ENCODE measurements at places on chromosomes 6 and 20.

DNA sequence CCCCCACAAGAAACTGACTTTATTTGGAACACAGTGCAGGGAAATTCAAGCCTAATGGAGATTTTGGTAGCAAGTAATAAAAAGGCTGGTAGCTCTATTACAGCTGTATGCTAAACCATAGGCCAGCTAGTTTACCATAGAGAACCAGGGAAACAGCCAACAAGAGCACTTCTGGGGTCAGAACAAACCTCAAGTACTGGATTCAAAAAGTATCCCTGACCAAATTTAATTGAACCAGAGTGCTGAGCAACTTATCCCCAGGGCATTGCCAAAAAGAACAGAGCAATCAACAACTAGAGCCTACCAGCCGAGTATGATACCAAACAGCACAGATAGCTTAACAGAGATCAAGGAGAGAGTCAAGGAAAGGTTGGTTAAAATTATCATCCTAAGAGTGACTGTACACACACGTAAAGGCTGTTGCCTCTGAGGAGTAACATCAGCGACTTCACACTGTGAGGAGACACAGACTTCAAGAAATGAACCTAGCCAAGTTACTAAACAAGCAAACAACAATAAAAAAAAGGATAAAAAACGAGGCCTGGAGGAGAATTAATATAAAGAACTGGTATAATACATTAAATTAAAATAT is 11.5 kb upstream of the ASF1A start:
- DNase-seq, result no peak

DNA sequence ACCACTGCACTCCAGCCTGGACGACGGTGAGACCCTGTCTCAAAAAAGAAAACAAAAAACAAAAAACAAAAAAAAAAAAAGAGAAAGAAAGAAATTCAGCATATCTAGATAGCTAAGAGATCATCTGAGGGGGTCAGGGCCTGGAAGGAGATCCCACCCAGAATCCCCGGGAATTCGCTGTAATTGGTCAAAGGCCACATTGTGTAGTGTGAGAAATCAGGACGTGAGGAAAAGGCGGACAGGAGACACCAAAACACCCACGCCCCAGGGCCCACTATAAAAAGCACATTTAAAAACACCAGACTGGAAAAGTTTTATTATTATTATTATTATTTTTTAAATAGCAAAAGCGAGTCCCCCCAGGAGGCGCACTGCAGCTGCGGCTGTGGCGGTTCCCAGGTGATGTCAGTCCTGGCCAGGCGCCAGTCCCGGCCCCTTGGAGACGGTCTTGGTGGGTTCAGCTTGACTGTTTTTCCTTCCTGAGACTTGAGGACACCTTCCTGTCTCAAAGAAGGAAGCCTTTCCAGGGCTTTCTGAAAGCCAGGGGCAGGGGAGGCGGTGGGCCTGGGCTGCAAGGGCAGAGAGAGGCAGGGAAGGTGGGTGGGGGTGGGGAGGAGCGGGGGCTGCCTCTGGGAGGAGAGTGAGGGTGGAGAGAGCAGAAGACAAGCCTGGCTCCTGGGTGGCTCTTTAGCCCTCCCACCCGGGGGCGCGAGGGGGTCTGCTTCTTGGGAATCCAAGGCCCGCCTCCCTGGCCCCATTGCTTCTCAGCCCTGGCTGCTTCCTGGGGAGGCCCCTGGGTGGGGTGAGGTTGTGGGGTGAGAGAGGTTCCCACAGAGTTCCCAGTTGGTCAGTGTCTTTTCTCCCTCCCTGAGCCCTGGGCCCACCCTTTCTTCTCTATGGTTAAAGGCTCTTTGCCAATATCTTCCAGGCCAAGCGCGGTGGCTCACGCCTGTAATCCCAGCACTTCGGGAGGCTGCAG is 14.5 kb downstream of the TCF15 start:
- no peak for DNase-seq

DNA sequence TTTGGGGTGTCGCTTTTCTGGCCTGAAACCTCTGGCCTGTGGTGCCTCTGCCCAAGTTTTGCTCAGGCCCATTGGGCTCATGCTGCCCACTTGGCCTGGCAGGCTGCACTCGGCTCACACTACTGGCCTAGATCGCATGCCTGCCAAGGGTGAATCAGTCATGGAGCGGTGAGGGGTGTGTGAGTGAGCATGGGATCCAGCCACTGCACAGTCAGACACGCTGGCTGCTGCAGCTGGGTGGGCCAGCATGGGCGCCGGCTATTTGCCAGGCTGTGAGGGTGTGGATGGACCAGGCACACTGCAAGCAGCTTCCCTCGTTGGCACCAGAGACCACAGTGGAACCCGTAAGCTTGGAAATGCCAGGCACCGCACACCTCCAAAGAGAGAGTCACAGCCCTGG is 145.4 kb upstream of the CNR1 start:
- no peak for DNase-seq

GRCh38 chr6:162029873-162030576 is 697.5 kb downstream of the PRKN start:
- DNase-seq, result no peak
